ENCODE measurements at places on chromosomes 5 and 9.

GRCh38 chr9:101119206-101119819, 90.8 kb downstream of the PLPPR1 start:
- peak; percentile 26 for DNase-seq

- no peak for DNase-seq
These were observed 12.2 kb downstream of the GLDC start for GRCh38 chr9:6633378-6633777.

- no peak for DNase-seq
These were observed 50.4 kb downstream of the EPB41L4B start for GRCh38 chr9:109270441-109270840.

- DNase-seq, result no peak
These were observed 64.4 kb downstream of the C9orf85 start for GRCh38 chr9:71975833-71976232.

- DNase-seq, result no peak
These were observed 11.2 kb upstream of the SETX start for GRCh38 chr9:132365986-132366385.
